H1 (cell line): ENCODE measurements at places on chromosomes 7 and 10. TPM values are rescaled to one million over a fixed set of nuclear protein-coding genes. Genes with fewer than 3 reads are reported as not detected.
A peak's percentile ranks its signal among the peaks of the same experiment; 100 is the strongest.

Gene HYCC1
- total RNA-seq: 142 and 147 TPM in 2 replicates

GRCh38 chr10:75722609-75723008 is 291.2 kb downstream of the LRMDA start:
- no peak overlapping the region for H3K4me3 ChIP-seq
- H3K36me3 ChIP-seq: no peaks in the 10 kb centered on the region
- no peaks in the 10 kb centered on the region for H3K27me3 ChIP-seq
- no peak for DNase-seq
- H3K27ac ChIP-seq: no peak overlapping the region

Gene MRC1
- 0.06 and 0.11 TPM in 2 replicates for total RNA-seq

Gene RAB19
- total RNA-seq: 9.8 TPM in 2 replicates

- H3K4me3 ChIP-seq: no peak within 1 kb of the TSS
- no peak within 1 kb of the TSS for H3K27ac ChIP-seq
- no peaks in the 10 kb centered on the region for H3K27me3 ChIP-seq
- peaks cover 3% of the 10 kb centered on the region for H3K4me1 ChIP-seq
- no peak for DNase-seq
- no peaks in the 10 kb centered on the region for H3K36me3 ChIP-seq
These were observed at the start of gene IFIT2 for GRCh38 chr10:89301721-89302445. Gene IFIT2, plus strand, starts transcription at chr10:89302046. Its CDS starts 78 bp downstream, at chr10:89302124.

- no peaks in the 10 kb centered on the region for H3K4me1 ChIP-seq
- no peaks in the 10 kb centered on the region for H3K27me3 ChIP-seq
- no peaks in the 10 kb centered on the region for H3K36me3 ChIP-seq
- no peak overlapping the region for H3K4me3 ChIP-seq
- DNase-seq: peak; percentile 13
- no peak overlapping the region for H3K27ac ChIP-seq
These were observed 199.0 kb downstream of the GPR37 start for GRCh38 chr7:124566583-124566982.

GRCh38 chr7:35019801-35020200 is 17.5 kb downstream of the DPY19L1 start:
- H3K27me3 ChIP-seq: no peaks in the 10 kb centered on the region
- no peak overlapping the region for H3K27ac ChIP-seq
- H3K36me3 ChIP-seq: peaks cover 5% of the 10 kb centered on the region; the same call in 1 of the 2 replicates
- H3K4me3 ChIP-seq: no peak overlapping the region
- no peaks in the 10 kb centered on the region; the same call in 1 of the 2 replicates for H3K4me1 ChIP-seq
